ENCODE measurements at places on chromosomes 2 and 18.

GRCh38 chr2:100924122-100924519 lies 78.0 kb upstream of the RPL31 start:
- no peak for DNase-seq

DNA sequence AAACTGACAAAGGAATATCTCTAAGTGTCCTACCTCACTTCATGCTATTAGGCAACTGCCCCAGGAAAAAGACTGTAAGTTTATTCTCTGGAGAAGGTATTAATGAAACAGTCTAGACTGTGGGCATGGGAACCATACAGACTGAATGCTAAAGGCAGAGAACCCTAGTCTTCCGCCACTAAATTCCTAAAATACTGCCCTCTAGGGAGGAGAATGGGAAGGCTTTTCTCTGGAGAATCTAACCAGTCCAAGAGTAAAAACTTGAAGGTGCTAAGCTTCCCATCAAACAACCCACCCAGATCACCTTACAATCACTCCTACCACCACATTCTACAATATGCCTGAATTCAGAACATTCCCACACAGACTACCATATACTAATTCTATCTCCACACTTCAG lies 3.4 kb downstream of the SRBD1 start:
- peak; percentile 43 for DNase-seq

- no peak for DNase-seq
Measured at GRCh38 chr18:27865431-27865830, 311.5 kb downstream of the CDH2 start.

DNA sequence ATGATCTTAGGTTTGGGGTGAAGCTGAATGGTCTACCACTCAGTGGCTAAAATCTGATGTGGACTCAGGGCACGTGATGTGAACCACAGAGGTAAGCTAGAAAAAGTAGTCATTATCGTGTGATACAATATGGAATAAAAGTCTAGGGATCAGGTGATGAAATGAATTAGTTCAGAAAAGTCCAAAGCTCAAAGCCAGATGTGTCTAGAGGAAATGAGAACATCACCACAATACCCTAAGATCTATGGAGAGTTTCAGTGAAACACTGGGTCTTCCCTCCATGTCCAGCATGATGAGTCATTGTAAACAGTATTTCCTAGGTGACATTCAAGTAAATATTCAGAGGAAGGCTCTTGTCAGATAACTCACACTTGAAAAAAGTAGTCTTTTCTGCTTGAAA lies 1257.4 kb upstream of the ZEB2 start:
- peak; percentile 48 for DNase-seq

DNA sequence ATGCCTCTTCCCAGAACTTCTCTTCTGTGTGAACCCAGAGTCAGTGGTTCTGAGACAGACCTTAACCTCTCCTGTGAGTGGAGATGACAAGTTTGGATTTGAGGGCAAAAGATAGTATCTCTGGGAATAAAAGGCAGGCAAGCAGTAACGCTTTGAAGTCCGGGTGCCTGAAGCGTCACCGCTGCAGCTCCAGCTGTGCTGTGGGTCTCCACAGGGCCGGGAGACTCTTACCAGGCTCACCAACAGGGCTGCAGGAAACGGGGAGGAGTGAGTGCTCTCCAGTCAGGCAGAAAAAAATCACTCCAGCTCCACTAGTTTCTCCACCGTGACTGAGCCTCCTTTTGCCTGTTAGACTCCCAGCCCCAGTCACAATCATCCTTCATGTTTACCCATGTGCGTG lies 79.7 kb upstream of the MAP4K4 start:
- DNase-seq = no peak

DNA sequence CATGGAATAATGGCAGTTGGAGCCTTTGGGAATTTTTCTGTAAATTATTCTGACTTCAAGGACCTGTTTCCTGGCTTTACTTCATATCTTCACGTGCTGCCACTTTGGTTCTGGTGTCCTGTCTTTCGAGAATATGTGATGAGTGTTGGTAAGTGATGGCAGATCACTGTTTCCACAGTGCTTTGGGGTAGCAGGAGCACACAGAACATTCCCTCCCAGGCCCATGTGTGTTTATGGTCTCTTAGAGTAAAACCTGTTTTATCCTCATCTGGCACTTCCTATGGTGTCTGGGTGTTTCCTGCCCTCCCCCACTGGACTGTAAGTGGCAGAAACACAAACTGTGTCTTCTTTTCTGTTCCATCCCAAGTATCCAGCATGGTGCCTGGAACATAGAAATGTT lies 17.9 kb downstream of the MOGAT1 start:
- no peak for DNase-seq

Data from EH (cell line).